ENCODE measurements at places on chromosomes 3 and 15.

DNA sequence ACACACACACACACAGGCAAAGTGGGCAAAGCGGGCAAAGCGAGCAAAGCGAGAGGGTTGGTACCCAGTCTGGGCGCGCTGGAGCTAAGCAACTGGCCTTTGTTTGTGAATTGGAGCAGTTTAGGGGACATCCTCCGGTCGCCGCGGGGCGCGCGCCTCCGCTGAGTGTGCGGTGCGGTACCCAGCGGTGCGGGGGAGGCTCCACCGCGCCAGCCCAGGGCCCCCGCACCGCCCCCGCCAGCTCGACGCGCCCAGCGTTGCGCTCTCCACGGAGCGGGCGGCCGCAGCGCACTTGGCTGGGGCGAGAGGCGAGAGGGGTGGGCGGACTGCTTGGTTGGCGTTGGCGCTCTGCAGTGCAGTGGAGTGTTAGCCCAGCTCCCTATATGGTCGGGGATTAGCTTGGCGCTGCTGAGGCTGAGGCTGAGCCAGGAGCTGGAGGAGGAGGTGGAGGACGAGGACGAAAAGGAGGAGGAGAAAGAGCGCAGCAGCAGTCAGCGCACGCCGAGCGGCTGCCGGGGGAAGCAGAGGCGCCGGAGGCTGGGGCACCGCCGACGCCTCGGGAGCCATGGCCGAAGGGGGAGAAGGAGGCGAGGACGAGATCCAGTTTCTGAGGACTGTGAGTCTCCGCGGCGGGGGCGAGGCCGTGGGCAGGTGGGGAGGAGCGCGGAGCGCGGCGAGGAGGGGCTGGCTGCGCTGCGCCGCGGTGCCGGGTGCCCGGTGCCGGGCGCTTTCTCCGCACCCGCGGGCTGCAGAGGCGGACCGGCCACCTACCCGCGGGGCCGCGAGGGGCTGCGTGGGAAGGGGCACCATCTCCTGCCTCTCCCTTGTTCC lies at the start of gene RYR3:
Gene RYR3, plus strand, starts transcription at position 487 of the 831 bp plus-strand sequence. Its CDS starts 79 bp downstream, at position 566.
- DNase-seq = no peak

DNA sequence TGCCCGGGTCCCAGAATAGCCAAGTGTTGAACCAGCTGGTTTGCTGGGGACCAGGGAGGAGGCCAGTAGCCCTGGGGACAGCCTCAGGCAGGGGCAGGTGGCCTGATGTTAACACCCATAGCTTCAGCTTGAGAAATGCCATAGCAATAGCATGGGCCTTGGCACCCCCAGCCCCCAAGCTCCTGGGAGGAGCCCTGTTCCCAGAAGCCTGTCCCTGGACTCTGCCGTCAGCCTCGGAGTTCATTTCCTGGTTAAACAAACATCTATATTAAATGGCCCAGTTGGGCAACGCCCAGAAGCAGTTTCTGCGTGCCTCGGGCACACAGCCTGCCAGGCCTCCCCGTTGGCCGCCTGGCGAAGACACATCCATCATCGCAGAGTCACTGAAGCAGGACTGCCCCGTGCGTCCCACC lies 58.2 kb downstream of the FGD5 start:
- no peak for DNase-seq

GRCh38 chr3:152818027-152818426 lies 16.9 kb upstream of the P2RY1 start:
- DNase-seq = no peak

DNA sequence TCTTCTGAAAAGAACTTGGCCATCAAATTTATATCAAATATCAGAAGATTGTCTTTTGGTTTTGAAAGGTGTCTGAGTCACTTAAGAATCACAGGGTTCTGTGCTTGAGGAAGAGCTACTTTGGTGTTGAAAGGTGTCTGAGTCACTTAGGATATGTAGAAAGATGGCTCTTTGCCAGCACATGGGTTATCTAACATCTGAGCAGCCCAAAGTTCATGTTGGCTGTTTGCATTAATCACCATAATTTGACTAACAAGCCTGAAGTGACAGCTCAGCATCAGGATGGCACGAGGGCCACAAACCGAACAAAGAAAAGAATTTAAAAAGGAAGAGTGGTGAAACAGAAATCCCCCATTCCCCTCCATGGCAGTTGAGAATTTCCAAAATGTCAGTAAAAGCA lies 190.5 kb upstream of the CMC1 start:
- DNase-seq = peak; percentile 29

DNA sequence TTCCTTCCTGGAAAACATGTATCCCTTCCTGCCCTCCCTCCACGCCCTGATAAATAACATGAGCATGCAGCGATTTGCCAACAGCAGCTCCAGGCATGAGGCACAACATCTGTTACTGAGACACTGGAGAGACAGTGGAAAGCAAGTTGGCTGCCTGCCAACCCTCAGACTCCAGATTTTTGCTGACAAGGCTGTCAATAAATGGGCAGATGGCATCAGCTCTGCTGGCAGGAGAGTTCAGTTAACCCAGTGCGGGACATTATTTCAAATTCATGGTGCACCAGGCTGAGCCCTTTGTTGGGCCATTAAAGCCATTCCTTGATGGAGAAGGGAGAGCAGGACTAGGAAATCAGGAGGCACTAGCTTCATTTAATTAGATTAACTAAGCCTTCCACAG lies 293.3 kb downstream of the MEX3B start:
- no peak for DNase-seq

DNA sequence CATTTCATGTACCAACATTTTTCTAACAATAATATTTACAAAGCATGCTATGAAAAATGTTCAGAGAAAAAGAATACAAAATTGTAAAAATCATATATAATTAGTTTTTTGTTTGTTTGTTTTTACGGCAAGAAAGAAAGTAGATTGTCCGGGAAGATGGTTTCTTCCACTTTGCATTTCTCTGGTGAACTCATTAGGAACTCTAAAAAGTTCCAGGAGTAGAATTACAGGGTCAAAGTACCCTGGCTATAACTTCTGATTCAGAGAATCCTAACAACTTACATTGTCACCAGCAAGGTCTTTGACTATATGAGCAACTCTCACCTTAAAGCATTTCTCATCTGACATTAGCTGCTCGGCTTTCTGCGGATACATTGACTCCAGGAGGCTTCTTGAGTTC lies 196.7 kb downstream of the PDE8A start:
- DNase-seq = no peak

DNA sequence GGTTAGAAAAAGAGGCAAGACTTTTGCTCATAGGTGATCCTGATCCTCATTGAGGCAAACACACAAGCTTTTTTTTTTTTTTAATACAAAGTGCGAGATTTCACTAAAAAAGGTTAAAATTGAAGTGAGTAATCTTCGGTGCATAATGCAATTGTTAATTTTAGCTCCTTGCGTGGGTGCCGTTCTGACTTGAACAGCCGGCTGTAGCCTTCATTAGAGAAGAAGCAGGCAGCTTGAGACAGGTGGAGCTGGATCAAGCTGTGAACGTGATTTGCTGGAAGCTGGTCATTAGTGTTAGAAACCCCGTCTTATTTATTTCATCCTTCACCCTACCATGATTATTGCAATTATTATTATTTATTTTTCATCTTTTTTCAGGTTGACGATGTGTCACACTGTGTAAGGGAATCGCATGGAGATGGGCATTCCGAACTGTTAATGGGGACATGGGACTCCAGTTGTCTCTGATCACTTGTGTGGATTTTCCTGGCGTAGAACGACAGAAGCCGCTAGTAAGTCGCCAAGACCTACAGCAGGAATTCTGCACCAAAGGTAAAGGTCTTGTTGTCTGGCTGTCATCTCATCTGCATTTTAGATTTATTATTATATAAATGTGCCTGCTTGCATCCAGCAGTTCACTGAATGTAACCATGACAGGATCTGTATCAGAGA lies 40.2 kb downstream of the ARPP21 start:
- no peak for DNase-seq

DNA sequence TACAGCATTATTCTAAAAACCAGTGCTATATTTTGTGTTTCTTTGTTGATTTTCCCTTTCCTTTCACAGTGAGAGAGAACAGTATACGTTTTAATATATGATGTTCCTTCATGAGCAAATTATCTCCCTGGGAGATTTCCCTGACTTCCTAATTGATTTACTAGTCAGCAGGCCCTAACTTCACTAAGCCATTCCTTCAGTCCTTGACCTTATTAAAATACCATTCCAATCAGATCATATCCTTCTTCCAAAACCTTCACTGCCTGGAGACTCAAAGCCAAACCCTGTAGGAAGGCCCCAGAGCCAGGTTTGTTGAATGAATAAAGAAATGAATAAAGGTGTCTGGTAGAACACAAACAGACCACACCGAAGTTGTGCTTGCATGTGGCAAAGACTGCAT lies 43.8 kb upstream of the ARHGEF3 start:
- DNase-seq = no peak

GRCh38 chr3:128077202-128077624 lies 25.0 kb downstream of the SEC61A1 start:
- no peak for DNase-seq

DNA sequence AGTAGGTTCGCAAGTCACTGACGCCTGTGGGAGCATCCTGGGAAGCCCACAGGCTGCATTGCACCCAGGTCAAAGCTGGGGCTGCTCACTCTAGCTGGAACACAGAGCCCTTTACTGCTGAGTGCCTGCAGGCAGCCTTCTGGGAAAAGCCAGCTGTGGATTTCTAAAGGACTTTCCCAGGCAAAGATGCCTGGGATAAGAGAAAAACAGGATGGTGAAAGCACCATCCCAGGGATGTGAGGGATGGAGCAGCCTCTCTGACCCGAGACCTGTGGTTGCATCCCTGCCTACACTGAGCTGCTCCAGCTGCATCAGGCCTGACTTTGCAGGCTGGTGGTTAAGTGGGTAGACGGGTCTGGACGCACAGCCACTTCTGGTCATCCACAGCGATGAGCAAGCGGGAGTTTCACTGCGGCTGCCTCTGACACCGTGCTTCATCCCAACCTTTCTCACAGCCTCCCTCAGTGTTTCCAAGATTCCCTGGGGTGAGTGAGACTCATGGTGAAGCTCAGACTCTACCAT lies 52.5 kb upstream of the AMOTL2 start:
- DNase-seq = no peak

- DNase-seq = no peak
These were observed 77.8 kb downstream of the VGLL3 start for GRCh38 chr3:86913160-86913559.

DNA sequence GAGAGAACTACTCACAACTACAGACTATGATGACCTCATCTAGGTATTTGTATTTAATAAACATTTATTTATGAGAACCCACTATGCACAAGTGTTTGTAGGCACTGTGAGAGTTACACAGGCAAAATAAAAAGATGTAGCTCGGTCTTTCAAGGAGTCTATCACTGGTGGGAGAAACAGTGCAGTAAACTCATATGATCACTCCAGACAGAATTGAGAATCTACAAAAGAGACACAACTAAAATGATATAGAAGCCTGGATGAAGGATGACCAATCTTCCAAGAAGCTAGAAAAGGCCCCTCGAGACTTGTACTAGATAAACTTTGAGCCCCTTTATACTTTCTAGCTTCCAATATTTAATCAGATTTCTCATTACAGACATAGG lies 70.2 kb upstream of the ZBTB20 start:
- no peak for DNase-seq

DNA sequence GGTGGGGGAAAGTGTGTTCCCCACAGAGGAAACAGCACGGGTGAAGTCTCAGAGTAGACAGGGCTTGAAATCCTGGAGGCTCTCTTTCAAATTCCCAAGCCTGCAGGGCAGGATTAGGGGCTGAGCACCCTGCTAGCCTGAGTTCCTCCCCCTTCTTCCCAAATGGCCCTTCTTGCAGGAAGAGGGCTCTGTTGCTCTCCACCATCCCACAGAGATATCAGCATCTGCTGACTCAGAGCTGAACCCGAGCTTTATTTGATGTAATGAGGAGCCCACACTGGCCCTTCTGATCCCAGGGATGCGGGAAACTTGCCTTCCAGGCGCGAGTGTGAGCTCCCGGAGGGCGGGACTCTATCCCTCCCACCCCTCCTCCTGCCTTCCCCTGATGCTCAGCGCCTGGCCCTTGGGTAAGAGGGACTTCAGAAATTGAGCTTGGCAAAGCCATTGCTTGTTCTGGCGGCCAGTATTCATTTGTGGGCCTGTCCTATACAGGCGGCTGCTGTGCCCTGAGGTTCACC lies 1.4 kb upstream of the STRA6 start:
- DNase-seq = no peak

GRCh38 chr3:140292684-140293083 lies 357.7 kb downstream of the CLSTN2 start:
- DNase-seq = no peak

Measured in stimulated activated CD4-positive, alpha-beta T cell treated with anti-CD3 and anti-CD28 coated beads, Interleukin-2, amount 100 ng/mL, for 48 hours (primary cell).